Tibial artery (tissue), 4 donors: ENCODE measurements at places on chromosomes 6 and 20.

GRCh38 chr6:132817554-132818403 is 3.4 kb downstream of the RPS12 start:
- peaks cover 45% of the 10 kb centered on the region for H3K36me3 ChIP-seq
- no peak overlapping the region for H3K27ac ChIP-seq
- H3K4me3 ChIP-seq, result no peak overlapping the region

GRCh38 chr6:144214622-144215401 is 64.5 kb downstream of the STX11 start:
- H3K27me3 ChIP-seq, result no peaks in the 10 kb centered on the region
- peak overlapping the region; percentile 92 for H3K27ac ChIP-seq
- peak overlapping the region; percentile 80 for H3K4me3 ChIP-seq
- no peaks in the 10 kb centered on the region for H3K4me1 ChIP-seq

GRCh38 chr20:46341074-46342009 is 33.0 kb upstream of the CDH22 start:
- no peaks in the 10 kb centered on the region for H3K4me1 ChIP-seq
- no peak overlapping the region for H3K4me3 ChIP-seq
- DNase-seq, result no peak
- H3K27ac ChIP-seq, result no peak overlapping the region
- peaks cover 63% of the 10 kb centered on the region for H3K27me3 ChIP-seq
- no peaks in the 10 kb centered on the region for H3K36me3 ChIP-seq

GRCh38 chr6:127912914-127913313 is 12.1 kb upstream of the THEMIS start:
- H3K4me3 ChIP-seq, result no peak overlapping the region
- no peaks in the 10 kb centered on the region for H3K36me3 ChIP-seq
- no peaks in the 10 kb centered on the region for H3K4me1 ChIP-seq
- DNase-seq, result no peak

DNA sequence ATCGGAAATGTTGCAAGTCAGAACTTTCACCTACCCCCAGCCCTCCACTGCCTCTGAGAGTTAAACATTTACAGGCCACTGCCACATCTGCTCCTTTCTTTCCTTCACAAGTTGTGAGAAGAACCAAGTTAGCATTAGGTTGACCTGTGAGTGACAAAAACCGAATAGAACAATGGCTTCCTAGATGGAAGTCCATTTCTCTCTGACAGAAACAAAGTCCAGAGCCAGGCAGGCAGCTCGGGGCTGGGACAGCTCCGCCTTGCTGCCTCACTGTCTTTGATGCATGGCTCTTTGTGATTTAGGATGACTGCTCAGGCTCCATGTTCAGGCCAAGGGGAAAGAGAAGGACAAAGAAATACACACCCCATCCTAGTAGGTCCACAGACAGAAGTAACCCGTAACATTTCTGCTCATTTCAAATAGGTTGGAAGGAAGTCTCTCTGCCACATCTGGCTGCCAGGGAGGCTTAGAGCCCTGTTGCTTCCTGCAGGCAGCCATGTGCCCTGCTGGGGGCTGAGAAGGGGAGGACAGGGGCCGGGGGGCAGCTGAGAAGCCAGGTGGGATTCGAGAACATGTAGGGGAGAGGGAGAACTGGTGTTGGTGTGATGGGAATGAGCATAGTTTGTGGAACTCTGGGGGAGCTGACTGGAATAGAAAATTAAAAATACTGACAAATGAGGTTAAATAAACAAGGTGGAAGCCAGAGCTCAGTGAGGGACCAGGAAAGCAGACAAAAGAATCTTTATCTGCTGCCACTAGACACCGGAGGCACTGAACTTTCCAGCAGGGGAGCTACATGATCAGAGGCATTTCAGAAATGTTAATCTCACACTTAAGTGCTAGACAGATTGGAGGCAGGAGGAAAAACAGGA is 19.5 kb upstream of the IER3 start:
- DNase-seq, result no peak
- no peak overlapping the region for H3K4me3 ChIP-seq
- H3K4me1 ChIP-seq, result peaks cover 7% of the 10 kb centered on the region
- H3K27ac ChIP-seq, result no peak overlapping the region
- H3K27me3 ChIP-seq, result no peaks in the 10 kb centered on the region
- H3K36me3 ChIP-seq, result no peaks in the 10 kb centered on the region

DNA sequence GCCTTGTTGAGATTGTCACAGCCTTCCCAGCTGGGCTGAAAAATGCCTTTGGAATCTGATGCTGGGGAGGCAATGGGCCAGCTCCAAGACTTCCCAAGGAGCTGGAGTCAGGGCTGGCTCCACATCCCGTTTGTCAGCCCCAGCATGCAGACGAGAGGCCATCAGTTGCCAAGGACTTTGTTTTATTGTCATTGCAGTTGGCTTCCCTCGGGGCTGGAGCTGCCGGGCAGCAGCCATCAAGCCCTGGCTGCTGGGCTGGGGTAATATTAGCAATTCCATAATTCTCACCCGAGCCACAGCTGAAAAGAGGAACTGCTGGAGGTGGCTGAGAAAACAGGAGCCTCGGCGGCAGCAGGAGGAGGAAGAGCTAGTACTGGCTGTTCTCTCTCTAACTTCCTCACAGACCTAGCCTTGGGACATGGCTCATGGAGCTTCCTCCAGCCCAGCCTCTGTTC is 182.5 kb downstream of the CDC5L start:
- peaks cover 11% of the 10 kb centered on the region for H3K4me1 ChIP-seq
- peak; percentile 65 for DNase-seq
- no peaks in the 10 kb centered on the region for H3K36me3 ChIP-seq

DNA sequence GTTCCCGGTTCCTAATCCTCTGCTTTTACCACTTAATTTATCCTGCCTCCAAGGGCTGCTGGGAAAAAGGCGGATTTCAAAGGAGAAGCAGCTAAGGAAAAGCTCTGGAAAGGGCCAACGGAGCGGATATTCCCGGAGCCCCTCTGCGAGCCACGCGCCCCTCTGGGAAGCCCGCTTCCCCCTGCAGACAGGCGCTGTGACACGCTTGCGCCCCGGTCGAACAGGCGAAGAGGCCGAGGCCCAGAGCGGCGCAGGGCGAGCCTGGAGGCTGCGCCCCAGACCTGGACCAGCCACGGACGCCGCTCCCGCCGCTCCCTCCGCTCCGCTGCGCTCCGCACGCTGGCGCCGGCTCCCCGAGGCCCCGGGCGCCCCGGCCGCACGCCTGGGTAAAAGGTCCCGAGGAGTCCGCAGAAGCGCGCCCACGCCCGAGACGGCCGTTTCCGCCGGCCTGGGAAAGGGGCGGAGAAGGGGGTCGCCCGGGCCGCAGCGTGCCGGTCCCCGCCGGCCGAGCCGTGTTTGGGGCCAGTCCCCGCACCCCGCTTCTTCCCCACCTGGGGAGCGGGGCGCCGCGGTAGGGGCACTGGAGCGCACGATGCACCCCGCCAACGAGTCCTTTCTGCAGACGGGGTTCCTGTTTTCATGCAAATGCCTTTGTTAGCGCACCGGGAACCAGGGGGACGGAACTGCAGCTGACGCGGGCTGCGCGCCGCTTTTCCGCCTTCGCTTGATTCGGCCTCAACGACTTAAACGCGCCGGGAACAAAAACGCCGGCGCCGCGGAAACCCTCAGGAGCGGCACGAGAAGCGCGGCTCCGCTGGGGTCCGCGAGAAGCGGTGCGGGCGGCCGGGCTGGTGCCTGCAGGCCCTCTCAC is 91.9 kb upstream of the SIRPA start:
- H3K27me3 ChIP-seq, result no peaks in the 10 kb centered on the region
- peak overlapping the region; percentile 56 for H3K4me3 ChIP-seq
- H3K36me3 ChIP-seq, result no peaks in the 10 kb centered on the region

GRCh38 chr6:152100183-152100618 is 292.7 kb downstream of the ESR1 start:
- H3K4me1 ChIP-seq, result peaks cover 23% of the 10 kb centered on the region
- H3K27ac ChIP-seq, result no peak overlapping the region
- peak; percentile 74 for DNase-seq
- H3K36me3 ChIP-seq, result no peaks in the 10 kb centered on the region

- H3K27ac ChIP-seq, result no peak overlapping the region
- no peaks in the 10 kb centered on the region for H3K27me3 ChIP-seq
- H3K4me1 ChIP-seq, result no peaks in the 10 kb centered on the region
Measured at GRCh38 chr20:12276011-12276673, 358.4 kb downstream of the BTBD3 start.

DNA sequence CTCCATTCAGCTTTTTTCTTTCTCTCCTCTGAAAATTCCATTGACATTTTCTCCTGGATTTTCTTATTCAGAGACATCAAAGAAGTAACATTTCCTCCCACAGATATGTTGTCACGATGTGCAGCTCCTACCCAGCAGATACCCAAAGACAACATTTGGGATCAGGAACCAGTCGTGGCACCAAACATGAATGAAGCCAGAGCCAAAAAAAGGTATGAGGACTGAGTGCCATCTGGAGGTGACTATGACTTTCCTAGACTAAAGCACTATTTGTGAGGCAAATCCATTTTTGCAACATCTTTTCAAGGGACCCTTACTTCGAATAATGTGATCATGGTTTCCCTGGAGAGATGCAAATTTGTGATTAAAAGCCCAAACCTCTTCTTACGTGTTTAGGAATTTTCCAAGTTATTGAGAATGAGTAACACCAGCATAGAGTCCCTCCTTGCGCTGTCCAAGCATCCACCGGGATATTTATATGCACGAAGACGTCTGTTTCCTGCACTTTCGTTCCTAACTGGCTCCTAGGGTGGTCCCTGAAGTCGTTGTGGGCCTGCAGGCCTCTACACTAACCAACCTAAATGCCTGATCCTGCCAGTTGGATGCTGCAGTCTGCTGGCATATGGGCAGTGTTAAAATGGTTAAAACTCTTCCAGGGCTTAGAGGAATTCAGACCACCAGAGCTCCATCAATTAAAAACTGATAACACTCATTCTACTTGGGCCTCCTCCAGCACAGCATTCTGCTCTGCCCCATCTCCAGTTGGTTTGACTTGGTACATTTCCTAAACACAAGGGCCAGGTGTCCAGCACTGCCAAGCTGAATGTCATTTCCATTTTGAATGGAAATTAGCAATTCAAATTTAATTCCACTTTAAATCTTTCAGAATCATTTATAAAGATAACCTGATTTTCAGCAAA is 256.6 kb downstream of the C6orf118 start:
- no peaks in the 10 kb centered on the region for H3K36me3 ChIP-seq
- no peak overlapping the region for H3K4me3 ChIP-seq
- DNase-seq, result no peak
- no peak overlapping the region for H3K27ac ChIP-seq
- no peaks in the 10 kb centered on the region for H3K27me3 ChIP-seq
- H3K4me1 ChIP-seq, result no peaks in the 10 kb centered on the region

GRCh38 chr6:170575250-170575649 is 9.2 kb downstream of the PDCD2 start:
- no peak overlapping the region for H3K27ac ChIP-seq
- no peaks in the 10 kb centered on the region for H3K27me3 ChIP-seq
- H3K4me1 ChIP-seq, result no peaks in the 10 kb centered on the region
- H3K36me3 ChIP-seq, result peaks cover 53% of the 10 kb centered on the region
- DNase-seq, result no peak
- H3K4me3 ChIP-seq, result no peak overlapping the region

DNA sequence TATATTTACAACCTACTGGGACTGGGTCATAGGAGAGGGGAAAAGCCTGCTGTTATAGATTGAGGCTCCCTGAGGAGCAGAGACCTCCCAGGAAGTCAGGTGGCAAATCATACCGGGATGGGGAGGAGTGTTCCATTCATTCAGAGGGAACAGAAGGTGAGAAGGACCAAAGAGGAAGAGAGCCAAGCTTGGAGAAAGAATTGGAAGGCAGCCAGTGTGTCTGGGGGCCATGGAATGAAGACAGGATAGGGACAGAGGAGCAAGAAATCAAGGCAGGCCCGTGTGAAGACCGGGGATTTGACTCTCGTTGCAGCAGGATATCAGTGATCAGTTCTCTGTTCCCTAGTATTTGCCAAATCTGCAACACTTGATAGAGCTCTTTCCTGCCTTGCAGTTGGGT is 5.7 kb upstream of the ZNF217 start:
- DNase-seq, result peak; percentile 27
- H3K4me3 ChIP-seq, result no peak overlapping the region
- peaks cover 8% of the 10 kb centered on the region for H3K4me1 ChIP-seq
- H3K27ac ChIP-seq, result no peak overlapping the region
- no peaks in the 10 kb centered on the region for H3K27me3 ChIP-seq

DNA sequence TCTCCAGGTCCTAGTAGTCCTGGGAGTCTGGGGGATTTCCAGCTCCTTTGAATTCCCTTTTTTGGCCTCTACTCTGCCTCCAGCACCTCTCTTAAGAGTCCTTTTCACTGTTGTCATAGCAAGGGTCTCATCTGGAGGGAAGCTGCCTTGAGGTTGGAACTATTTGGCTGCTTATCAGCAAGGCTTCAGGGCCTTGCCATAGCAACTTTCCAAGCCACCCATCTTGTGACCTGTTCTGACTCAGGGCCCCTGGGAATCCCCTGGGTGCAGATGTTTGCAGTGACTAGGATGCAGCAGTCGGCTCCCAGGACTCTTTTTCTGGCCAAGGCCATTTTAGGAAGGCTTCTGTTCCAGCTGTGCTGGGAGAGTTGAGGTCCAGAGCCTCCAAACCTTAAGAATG is 12.4 kb downstream of the PKIG start:
- H3K4me1 ChIP-seq, result peaks cover 80% of the 10 kb centered on the region
- peak overlapping the region; percentile 89 for H3K27ac ChIP-seq
- DNase-seq, result peak; percentile 86
- no peak overlapping the region for H3K4me3 ChIP-seq
- peaks cover 22% of the 10 kb centered on the region for H3K36me3 ChIP-seq
- H3K27me3 ChIP-seq, result no peaks in the 10 kb centered on the region

DNA sequence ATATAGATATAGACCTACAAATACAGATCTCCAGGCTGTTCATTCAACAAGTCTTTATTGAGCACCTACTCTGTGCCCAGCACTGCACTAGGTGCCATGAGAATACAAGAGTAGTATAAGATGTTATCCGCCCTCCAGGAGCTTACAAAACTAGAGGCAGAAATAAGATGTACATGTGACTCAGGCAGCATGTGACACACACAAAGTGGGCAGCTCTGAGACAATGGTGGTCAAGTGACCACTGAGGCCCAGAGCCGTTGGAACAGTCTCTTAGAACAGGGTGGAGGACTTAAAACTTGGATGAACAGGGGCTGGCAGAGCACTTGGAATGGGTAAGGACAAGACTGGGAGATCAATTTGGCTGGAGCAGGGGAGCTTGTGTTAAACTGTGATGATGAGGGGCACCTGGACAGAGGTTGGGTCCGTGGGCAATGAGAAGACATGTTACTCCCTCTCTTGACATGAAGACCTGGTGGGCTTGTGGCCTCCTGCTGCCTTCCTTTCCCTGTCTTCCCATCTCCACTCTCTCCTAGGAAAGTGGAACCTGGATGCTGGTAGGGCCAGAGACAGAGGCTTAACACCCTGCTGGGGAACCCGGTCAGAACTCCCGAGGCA is 21.2 kb downstream of the TRIM15 start:
- DNase-seq, result no peak
- peaks cover 5% of the 10 kb centered on the region for H3K27me3 ChIP-seq

- no peaks in the 10 kb centered on the region for H3K27me3 ChIP-seq
- H3K4me1 ChIP-seq, result no peaks in the 10 kb centered on the region
- H3K4me3 ChIP-seq, result no peak overlapping the region
Measured at GRCh38 chr6:135002974-135003703, 51.5 kb downstream of the HBS1L start.

DNA sequence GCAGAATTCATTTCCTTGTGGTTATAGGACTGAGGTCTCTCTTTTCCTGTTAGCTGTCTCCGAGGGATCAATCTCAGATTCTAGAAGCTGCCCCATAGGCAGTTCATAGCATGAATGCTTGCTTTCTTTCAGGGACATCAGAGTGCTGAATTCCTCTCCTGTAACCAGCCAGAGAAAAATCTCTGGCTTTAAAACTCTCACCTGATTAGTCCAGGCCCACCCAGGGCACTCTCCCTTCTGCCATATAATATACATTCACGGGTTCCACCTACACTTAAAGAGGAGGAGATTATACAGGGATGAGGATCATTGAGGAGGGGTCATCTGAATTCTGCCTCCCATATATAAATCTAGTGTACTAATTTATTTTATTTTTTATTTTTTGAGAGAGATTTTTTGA is 2.1 kb upstream of the KCNS1 start:
- no peak overlapping the region for H3K27ac ChIP-seq
- no peaks in the 10 kb centered on the region for H3K36me3 ChIP-seq
- no peak for DNase-seq
- H3K4me1 ChIP-seq, result peaks cover 3% of the 10 kb centered on the region
